ENCODE measurements at places on chromosomes 1 and 21.

DNA sequence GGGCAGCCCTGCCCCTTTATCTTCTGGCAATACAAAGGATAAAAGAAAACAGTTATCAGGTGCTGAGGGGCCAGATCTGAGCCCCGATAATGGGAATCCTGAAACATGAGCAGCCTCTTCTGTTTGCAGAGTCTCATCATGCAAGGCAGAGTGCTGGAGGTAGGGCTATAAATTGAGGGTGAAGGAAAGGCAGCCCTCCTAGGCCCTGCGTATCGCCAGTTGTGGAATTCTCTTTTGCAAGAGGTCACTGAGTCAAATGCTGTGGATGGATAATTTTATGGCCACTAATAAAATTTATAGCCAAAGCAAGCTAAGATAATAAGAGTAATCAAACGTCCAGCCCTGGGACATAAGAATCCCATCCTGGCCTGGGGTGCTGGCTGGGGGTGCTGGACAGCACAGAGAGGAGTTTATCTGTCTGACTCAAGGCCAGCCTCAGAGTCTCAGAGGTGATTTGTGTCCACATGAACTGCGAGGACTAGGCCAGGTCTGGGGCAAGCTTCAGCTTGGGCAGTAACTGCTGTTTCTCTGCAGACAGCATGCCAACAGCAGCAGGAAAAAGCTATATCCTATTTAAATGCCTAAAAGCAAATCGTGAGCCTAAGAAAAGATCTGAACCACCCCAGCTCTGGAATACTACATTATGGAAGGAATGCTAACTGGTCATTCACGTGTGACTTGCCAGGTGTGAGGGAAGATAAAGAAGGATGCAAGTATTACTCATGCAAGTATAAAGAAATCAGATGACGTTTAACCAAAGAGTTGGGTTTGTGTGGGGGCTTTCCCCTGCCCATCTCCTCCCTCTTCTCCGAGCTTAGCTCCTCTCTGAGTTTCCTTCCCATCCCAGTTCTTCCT lies 254.8 kb downstream of the KIF26B start:
- DNase-seq: no peak

GRCh38 chr1:41455479-41456332 lies 28.8 kb downstream of the EDN2 start:
- DNase-seq: no peak

GRCh38 chr21:41045534-41046268 lies 122.3 kb upstream of the BACE2 start:
- no peak for DNase-seq

- DNase-seq: no peak
Observed at GRCh38 chr1:111269825-111270406, 20.7 kb upstream of the CHIA start.

- DNase-seq: peak; percentile 97
Observed at GRCh38 chr1:23562137-23562876, 3.0 kb upstream of the ID3 start.

- DNase-seq: peak; percentile 83
Observed at GRCh38 chr1:104132382-104132973, 382.8 kb downstream of the AMY1C start.

GRCh38 chr1:162292422-162292849 lies 84.2 kb downstream of the SPATA46 start:
- DNase-seq: no peak

GRCh38 chr1:55257958-55258357 lies 42.8 kb upstream of the USP24 start:
- DNase-seq: no peak

DNA sequence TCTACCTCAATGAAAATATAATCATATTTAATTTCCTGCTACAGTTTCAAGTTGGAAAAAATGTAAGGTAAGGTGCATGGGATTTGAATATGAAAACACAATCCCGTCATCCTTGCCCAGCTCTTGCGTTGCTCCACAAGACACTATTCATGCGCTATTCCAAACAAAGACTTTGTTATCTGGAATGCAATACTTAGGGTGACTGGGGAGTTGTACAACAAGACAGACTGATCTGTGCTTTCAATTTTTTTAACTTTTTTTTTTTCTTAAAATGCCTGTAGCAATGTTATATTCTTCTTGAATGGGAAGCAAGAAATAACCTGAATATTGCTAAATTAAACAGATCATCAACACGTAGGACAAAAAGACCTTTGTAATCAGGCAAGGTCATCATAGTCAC lies 1077.2 kb downstream of the TTLL7 start:
- DNase-seq: no peak

GRCh38 chr1:2129256-2129943 lies 65.2 kb downstream of the FAAP20 start:
- DNase-seq: no peak

DNA sequence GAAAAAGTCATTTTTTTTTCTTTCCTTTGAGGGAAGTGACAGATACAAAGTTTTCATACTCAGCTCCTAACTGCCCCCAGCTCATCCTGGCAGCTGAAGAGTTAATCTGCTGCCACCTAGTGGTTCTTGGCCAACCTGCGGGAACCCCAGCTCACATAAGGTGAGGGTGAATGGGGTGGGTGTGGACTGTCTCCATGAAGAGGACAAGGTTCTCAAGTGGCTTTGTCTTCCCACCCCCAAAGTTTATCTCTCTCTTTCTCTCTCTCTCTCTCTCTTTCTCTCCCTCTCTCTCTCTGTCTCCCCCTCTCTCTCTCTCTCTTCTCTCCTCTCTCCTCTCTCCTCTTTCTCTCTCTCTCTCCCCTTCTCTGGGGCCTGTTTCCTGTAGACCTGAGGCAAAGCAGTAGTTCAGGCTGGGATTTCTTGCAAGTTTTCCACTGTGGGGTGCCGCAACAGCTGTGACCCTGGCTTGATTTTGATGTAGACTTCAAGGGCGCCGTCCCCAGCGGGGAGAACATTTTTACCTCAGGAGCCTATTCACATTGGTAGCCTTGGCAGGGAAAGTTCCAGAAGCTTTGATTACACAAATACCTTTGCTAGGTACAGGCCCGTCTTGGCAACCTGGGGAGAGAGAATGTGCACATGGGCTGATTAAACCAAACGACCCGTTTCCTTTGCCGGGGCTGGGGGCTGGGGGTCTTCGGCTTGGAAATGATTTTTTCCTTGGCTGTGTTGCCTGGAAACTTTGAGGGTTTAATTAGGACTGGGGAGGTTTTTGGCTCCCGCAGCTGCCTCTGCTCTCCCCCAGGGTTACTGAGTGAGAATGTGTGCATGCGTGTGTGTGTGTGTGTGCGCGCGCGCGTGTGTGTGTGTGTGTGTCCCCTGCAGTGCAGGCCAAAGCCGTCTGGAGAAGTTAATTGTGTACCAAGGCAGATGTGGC lies 135.9 kb downstream of the TM2D1 start:
- DNase-seq: peak; percentile 81

GRCh38 chr1:63238721-63239120 lies 83.6 kb upstream of the FOXD3 start:
- no peak for DNase-seq

GRCh38 chr1:170568197-170568596 lies 36.2 kb downstream of the GORAB start:
- DNase-seq: no peak

DNA sequence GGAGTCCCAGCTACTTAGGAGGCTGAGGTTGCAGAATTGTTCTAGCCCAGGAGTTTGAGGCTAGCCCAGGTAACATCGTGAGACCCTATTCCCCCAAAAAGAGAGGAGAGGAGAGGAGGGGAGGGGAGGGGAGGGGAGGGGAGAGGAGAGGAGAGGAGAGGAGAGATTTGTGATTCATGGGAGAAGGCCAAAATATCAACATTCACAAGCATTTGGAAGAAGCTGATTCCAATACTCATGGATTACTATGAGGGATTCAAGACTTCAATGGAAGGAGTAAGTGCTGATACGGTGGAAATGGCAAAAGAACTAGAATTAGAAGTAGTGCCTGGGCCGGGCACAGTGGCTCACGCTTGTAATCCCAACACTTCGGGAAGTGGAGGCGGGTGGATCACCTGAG lies 187.8 kb downstream of the EIF4G3 start:
- no peak for DNase-seq

DNA sequence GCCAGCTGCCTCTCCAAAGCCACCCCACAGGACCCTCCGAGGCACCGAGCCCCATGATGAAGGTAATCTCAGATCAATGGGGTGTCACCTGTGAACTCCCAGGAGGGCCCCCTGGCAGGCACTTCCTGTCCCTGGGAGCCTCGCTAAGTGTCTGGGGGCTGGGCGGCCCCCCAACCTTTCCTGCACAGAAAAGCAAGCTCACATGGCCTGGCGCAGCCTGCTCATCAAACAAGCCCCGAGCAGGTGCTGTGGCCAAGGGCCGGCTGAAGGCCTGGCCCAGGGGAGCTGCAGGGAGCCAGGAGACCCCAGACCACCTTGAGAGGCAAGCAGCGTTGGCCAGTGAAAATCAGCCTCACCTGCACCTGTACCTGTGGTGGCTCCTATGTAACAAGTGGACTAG lies 2.9 kb downstream of the RIPK4 start:
- DNase-seq: no peak

DNA sequence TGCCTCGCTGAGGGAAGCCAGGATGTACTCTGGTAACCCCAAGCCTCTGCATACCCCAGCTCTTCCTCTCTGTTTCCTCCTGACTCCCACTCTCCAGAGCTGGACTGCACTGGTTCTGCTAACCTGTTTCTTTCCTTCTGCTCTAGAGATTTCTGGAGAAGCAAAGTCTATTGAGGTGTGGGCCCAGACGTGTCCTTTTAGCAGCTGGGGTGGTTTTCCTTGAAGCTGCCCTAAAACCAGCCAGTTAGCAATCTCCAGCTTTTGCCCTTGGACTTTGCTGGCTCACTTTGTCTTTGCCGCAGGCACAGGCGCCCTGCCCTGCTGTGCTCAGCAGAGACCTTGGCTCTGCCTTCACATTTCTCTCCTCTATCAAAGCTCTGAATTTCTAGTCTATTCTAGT lies 171.8 kb upstream of the IVNS1ABP start:
- no peak for DNase-seq

GRCh38 chr1:111406321-111406768 lies 21.2 kb downstream of the OVGP1 start:
- no peak for DNase-seq

DNA sequence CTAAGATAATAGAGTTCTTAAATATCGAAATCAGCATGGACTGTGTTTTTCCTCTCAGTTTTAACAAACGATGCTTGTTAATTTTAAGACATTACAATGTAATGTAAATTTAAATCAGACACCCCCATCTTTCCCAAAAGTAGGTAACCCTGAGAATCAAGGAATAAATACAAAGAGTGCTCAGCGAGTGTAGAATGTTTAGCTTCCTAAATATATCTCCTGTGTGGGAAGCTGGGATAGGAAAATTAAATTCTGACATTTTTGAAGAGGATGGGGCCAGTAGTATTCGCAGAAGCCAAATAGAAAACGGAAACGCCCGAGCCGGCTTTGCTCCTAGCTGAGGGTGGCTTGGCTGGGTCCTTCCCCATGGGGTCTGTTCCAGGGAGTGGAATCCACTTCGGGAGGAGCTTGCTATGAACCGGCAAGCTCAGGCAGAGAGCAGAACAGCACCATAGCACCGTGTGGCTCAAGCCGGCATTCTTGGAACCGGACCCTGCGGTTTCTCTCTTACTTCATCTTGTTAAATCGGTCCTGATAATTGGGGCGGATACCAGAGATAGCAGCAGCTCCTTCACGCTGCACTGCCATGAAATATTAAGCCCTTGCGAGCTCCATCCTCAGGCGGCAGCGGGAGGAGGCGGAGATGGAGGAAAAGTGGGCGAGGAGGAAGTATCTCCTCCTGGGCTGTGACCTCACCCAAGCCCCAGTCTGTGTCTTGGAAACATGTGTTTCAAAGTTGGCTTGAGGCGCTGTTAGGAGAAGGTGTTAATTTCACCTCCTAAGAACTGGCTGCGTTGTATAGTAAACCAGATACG lies 24.9 kb downstream of the MAP3K7CL start:
- no peak for DNase-seq

DNA sequence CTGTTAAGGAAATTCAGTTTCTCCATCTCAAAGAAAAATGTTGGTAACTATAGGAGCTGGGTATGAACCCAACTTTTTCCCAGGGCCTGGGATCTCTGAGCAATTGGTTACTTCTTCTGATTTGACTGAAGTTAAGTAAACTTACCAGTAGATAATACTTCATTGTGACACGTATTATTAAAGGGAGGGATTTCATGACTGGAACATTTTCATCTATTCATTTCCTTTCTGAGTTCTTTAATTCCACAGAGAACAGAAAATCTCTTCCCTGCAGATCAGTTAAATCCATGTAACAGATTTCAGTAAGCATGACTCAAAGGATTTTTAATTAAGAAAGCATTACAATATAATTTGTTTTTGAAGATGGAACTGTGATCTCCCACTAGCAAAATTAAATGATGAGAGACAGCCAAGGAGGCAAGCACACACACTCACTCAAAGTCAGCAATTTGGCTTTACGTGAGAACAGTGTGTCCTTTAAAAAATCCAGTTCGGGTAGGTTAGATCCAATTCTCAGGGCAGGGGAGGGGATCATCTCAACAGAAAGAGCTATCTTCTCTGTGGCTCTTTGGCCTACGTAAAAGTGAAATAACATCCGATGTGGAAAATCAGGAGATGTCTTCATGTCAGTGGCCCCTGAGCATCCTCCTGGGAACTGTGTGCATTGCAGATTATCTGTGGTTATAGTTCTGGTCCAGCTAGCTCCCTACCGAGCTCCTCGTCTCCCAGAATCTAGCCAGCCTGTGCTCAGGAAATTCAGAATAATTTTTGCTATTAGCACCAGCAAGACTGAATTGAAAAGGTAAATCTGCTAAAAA lies 10.8 kb upstream of the MYOC start:
- DNase-seq: no peak

- no peak for DNase-seq
Observed at GRCh38 chr1:186188004-186188539, 187.0 kb downstream of the TPR start.

- no peak for DNase-seq
Observed at GRCh38 chr1:7636795-7637526, 134.1 kb upstream of the VAMP3 start.

- no peak for DNase-seq
Observed at GRCh38 chr1:230028602-230029223, 38.3 kb upstream of the GALNT2 start.

- no peak for DNase-seq
Observed at GRCh38 chr1:31127266-31127665, 61.7 kb upstream of the PUM1 start.

Data from OCI-M1 (cell line).